ENCODE measurements at places on chromosomes 7 and 10.
A peak's percentile ranks its signal among the peaks of the same experiment; 100 is the strongest.

DNA sequence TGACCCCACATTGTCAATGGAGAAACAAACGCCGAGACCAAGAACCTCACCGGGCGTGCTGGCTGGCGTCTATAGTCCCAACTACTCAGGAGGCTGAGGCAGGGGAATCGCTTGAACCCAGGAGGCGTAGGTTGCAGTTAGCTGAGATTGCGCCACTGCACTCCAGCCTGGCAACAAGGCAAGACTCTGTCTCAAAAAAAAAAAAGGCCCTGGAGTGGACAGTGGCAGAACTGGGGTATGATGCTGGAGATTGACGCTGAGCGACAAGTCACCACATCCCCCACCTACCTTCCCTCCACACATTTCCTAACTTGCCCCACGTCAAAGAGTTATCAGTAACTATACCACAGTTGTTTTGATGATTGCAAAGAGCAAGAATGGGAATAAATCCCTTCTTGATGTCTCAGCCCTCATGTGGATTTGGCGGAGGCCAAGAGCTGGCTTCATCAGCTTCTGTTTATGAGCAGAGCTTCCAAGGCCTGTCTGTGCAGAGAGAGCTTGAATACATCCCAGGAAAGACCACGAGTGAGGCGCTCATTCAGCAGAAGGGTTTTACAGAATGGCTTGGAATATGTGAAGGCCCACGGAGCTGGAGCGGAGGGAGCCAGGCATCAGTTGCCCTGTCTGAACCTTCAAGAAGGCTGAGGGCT, 28.0 kb upstream of the TNS3 start:
- DNase-seq = no peak

DNA sequence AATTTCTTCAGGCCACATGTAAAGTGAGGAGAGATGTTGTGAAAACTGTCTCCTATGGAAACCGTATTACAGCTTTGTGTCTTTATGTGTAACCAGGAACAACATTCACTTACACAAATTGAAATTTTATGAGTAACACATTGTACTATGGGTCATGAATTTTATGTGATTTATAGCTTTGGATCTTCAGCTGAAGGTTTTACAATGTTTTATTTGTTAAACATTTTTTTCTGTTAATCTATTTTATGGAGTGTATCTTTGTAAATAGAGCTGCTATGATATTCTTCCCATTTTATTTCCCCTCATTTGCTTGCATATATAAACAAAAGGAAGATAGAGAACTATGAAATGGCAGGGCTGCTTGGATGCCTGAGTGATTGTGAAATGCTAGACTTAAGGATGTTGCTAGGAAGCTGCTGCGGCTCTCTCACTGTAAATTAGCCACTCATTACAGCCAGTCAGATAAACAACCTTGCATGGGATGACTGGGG, 104.5 kb upstream of the PCLO start:
- peak; percentile 84 for DNase-seq

DNA sequence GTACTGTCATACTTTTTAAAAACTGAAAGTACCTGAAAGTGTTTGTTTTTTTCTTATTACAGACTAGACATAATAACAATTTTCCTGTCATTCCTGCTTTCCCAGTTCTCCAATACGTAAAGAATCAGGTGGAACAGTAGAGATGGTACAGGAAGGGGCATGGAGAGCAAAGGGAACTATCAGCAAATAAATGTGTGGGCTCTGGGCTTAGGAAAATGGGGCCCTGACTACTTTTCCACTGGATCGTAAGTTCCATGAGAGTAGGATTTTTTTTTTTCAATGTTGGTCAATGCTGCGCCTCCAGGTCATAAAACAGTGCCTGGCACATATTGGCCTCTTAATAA, 15.2 kb upstream of the FAS start:
- no peak for DNase-seq

DNA sequence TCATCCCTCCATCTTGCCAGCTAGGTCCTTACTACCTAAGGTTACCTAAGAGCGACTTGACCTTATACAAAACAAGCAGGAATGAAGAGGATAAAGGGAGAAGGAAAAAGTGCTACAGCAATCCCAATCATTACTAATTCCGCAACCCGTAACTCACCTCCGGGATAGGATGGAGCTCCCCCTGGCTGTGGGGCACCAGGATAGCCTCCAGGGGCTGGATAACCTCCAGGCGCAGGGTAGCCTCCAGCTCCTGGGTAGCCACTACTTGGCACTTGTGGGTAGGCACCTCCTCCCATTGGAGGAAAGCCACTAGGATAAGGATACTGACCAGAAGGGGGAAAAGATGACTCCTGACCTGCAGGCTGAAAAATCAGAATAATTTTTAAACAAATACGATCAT, 15.8 kb downstream of the ANXA7 start:
- DNase-seq = no peak

DNA sequence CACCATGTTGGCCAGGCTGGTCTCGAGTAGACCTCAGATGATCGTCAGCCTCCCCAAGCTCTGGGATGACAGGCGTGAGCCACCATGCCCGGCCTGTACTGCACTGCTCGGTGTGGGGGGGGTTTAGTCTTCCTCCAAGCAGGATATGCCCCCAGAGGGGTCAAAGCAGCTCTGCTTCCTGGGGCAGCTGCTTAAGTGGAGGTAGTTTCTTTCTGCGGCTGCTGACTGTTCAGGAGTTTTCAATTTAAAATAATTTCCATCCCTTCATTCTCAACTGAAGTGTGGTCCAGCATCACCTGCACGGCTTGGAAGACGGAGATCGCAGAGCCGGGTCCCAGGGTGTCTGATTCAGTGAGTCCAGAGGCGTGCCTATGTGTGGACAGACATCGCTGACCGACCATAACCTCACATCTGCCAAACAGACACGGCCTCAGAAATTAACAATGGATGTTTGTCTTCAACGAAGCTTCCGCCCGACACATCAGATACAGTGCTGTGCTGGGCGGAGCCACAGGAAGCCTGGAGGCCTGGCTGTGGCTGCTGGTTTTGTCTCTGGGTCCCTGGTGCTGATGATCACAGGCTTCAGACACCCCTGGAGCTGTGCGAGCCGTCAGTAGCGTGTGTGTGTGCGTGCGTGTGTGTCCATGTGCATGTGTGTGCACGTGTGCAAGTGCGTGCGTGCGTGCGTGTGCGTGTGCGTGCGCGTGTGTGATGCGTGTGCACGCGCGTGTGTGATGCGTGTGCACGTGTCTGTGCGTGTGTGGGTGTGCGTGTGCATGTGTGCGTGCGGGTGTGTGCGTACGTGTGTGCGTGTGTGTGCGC, 226.5 kb upstream of the PITRM1 start:
- no peak for DNase-seq

- no peak for DNase-seq
These were observed 63.4 kb downstream of the ABI1 start for GRCh38 chr10:26797340-26797739.

GRCh38 chr7:151657173-151657572, 137.5 kb upstream of the RHEB start:
- DNase-seq = no peak

DNA sequence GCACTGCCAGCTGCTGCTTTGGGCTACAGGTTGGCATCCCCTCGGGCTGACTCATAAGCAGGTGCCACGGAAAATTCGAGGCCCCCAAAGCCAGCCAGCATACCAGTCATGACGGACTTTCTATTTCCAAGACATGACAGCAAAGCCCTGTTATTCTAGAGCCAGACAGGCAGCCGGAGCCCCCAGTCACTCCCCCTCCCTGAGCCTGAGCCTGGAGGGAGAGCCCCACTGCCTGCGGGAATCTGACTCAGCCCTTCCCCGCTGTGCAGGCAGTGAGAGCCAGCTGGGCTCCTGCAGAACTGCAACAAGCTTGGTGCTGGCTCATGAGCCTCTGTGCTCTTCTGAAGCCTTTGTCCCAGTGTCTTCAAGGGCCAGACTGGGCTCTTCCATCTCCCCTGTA, 15.8 kb downstream of the BTBD16 start:
- DNase-seq = peak; percentile 48

DNA sequence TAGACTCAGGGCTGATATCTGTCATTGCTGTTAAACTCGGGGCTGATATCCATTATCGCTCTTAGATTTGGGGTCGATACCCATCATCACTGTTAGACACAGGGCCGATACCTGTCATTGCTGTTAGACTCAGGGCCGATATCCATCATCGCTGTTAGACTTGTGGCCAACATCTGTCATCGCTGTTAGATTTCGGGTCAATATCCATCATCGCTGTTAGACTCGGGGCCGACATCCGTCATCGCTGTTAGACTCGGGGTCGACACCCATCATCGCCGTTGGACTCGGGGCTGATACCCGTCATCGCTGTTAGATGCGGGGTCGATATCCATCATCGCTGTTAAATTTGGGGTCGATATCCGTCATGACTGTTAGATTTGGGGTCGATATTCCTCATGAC, 54.8 kb downstream of the BEND7 start:
- no peak for DNase-seq

Data from renal cortical epithelial cell (primary cell).